ENCODE measurements at places on chromosomes 7 and 10.
A peak's percentile ranks its signal among the peaks of the same experiment; 100 is the strongest.

- no peak for DNase-seq
These were observed 15.9 kb downstream of the RP9 start for GRCh38 chr7:33093266-33093665.

GRCh38 chr7:12391922-12392615 lies 11.6 kb downstream of the VWDE start:
- DNase-seq = no peak

GRCh38 chr7:94907811-94908322 lies 473 bp downstream of the PPP1R9A start:
- DNase-seq = no peak

DNA sequence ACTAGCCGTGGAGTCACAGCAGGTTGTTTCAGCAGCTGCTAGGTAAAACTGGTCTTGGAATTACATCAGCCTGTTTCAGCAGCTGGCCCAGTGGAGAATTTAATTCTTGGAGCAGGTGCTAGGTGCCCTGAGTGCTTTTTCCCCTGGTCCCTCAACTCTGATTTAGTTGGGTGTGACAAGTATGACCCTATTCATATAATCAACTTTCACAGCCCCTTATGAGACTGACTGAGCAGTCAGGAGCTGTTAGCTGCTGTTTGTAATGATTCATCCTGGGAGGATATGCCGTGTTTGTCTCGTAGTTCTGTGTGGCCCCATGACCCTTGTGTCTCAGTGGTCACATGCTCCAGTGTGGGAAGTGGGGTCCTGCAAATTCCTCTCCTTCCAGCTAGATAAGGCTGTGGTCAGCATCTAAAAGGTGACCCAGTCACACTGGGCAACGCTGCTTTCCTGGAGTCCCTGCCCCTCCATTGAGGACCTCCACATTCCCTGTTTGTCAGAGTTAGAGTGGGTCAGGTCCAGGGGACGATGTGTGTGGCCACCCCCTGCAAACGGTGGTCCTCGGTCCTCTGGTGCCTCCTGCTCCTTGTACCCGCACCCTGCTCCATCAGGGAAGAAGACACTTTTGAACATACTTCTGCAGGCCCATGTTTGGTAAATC lies 28.3 kb downstream of the TBATA start:
- DNase-seq = no peak

GRCh38 chr7:87058744-87059524 lies 520 bp downstream of the ELAPOR2 start:
- no peak for DNase-seq

DNA sequence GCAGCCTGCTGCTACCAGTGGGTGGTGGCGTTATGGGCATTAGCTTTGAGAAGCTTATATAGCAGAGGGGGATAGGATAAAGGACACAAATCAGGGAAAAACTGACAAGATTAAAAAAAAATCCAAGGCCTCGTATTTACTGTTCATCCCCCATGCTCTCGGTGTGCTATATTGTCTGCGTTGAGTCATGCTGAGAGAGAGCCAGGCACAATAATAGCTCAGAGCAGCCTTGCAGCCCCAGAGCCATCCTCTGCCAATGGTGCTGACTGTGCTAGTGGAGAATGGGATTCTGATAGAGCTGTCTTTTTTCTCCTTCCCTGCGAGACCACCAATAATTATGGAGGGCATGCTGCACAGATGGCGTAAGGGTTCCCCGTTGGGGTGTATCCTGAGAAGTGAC lies 51.7 kb upstream of the FZD1 start:
- no peak for DNase-seq

- DNase-seq = no peak
These were observed 128.0 kb downstream of the NXPH1 start for GRCh38 chr7:8561449-8561848.

GRCh38 chr10:132482090-132482800 lies 55.3 kb upstream of the INPP5A start:
- DNase-seq = no peak

DNA sequence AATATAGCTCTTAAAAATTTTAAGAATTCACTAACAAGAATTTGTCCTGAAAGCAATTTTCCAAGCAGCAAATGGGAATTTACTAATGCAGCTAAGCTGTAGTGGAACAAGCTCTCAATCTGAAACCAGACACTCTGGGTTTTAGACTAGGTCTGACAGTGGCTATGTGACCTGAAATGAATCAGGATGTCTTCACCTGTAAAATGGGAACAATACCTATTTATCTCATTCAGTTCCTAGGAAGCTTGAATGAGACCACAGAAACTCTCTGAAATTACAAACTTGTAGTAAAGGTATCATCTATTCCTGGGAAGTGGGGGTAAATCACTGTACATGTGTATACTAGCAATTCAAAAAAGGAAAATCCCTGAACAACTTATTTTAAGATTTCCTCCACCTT lies 1.2 kb downstream of the DNAJC2 start:
- no peak for DNase-seq

DNA sequence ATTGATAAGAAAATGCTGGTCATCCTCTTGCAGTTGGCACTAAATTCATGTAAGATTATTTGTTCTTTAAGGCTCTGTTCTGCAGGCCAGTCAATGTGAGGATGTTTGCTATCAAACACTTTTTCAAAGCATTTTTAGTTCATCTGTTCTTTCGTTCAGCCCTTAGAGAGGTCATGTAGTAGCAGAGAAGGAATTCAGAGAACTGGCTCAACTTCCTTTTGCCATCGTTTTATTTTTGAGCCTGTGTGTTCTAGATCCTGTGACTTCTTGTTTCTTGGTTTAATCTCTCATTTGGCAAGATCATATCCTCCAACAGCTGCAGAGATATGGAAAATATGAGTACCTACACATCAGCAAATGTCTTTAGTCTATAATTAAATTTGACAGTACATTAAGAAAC lies 184.3 kb downstream of the NRP1 start:
- no peak for DNase-seq

GRCh38 chr10:20746856-20747255 lies 150.3 kb downstream of the NEBL start:
- DNase-seq = no peak

DNA sequence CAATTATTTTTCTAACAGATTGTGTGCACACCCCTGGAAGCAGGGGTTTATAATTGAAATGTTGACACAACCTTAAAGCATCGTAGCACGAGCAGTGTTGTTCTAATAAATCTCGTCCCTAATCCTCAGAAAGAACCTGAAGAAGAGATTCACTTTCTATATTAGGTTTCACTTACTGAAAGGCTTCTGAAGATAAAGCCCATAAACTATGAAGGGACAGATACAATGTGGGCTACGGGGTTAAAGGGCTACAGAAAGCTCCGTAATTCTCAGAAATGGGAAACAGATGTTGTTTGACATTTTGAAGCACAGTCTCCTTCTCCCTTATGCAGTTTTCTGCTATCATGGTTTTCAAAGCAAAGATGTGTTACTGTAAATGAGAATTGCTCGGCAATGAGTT lies 479.6 kb downstream of the GATA3 start:
- DNase-seq = no peak

GRCh38 chr7:43220250-43220649 lies 107.8 kb downstream of the HECW1 start:
- DNase-seq = no peak

DNA sequence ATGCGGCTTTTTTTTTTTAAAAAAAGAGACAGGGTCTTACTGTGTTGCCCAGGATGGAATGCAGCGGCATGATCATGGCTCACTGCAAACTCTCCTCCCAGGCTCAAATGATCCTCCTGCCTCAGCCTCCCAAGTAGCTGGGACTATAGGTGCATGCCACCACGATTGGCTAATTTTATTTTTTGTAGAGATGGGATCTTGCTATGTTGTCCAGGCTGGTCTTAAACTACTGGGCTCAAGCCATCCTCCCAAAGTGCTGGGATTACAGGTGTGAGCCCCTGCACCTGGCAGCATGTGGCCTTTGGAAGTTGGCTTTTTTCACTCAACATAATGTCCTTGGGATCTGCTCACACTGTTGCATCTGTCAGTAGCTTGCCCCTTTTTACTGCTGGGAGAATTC lies 65.1 kb downstream of the AMZ1 start:
- DNase-seq = no peak

DNA sequence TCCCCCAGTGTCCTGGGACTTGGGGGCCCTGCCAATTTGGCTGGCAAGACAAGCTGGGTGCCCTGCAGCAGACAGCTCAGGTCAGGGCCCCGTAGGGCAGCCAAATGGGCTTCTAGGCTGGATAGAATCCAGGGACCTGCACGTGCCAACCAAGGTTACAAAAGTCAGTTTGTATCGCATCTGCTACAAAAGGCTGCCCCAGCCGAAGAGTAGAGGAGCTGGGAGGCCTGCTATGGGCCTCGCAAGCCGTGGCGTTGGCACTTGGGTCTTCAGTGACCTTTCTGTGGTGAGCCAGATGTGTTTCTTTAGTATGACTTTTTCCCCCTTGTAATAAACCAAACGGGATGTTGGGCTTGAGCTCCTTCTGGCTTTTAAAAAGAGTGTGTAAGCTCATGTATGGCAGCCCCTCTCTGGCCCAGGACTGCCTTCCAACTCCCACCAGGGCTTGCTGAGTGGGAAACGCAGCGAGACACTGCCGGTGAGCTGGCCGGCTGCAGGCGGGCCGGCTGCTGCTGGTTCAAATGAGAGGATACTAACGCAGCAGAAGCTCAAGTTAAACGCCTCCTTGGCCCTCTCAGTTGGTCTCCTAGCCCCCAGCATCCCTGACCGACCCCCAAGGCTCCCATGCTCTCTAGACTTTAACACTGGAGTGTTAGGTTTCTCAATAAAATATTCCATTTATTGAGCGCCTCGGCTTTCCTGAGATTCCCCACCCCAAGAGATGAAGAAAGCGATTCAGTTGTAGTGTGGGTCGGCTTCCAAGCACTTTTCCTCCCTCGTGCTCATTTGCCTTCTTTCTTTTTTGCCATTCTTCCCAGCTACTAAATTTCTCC lies 3.1 kb upstream of the HOXA10 start:
- DNase-seq = no peak

DNA sequence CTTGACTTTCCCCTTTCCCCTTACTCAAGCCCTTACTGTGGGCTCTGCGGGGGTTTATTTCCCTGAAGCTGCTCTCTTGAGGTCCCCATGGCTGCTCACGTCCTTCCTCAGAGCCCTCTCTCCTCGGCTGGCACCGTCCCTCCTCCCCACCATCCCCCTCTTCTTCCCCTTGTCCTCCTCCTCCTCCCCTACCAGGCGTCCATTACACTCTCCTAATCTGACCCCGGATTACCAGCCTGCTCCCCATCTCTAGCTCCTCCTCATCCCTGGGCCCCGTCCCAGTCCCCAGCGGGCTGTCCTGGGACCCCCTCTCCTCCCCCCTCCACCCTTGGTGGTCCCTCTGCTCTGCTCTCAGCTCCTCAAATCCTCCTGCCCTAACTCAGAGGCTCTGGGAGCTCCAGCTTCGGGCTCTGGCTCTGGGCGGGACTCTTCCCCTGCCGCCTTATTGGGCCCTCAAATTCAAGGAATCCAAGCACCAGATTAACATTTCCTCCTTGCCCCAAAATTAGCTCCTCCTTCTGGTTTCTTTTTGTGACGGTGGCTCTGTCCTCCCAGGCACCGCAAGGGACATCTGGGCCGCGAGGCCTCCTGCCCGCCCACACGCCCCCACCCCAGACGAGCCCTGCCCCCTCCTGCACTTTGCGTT lies 48.5 kb upstream of the LEP start:
- DNase-seq = no peak

- no peak for DNase-seq
These were observed 9.0 kb upstream of the COMTD1 start for GRCh38 chr10:75244487-75245353.

DNA sequence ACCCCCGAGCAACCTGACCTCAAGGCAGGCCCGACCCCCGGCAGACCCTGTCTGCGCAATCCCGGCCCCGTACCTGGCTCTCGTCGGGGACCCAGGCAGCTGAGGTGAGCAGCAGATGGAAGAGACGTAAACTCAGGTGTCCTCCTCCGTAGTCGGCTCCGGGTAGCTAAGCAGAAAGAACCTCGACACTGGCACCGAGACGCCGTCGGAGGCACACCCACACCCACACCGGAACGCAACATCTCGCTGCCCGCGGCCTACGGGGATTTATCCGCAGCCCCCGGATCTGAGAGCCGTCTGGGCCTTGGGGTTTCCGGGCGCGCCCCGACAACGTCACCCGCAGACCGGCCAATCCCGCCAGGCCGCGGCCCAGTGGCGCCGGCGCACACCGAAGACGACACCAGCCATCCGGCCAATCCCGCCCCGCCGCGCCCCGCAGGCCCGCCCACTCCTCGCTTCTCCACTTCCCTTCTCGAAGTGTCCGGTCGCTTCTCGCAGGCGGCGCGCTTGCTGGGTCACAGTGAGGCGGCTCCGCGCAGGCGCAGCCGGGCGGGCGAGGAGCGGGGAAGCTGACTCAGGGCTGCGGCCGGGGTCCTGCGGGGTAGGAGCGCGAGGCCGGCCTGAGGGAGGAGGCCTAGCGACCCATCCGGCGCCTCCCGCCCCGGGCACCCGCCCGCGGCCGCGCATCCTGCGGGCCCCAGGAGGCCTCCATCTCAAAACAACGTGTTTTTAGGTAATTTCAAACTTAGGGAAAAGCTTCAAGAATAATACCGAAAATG lies at the start of gene ZFAND2A:
Gene ZFAND2A, minus strand, starts transcription at position 306 of the 779 bp plus-strand sequence. CDS start 1,984 bp downstream, outside the sequence.
- DNase-seq = peak; percentile 97

- DNase-seq = peak; percentile 40
These were observed 214.4 kb downstream of the CREB5 start for GRCh38 chr7:28626624-28627262.

- DNase-seq = no peak
These were observed 1.7 kb downstream of the CCSER2 start for GRCh38 chr10:84329986-84330651.

GRCh38 chr10:89355394-89355931 lies 22.4 kb upstream of the IFIT1B start:
- no peak for DNase-seq

- DNase-seq = no peak
These were observed 51.0 kb downstream of the ASB4 start for GRCh38 chr7:95536656-95537311.

GRCh38 chr10:95560278-95561176 lies 644 bp downstream of the SORBS1 start:
- DNase-seq = peak; percentile 53

GRCh38 chr10:106836933-106837663 lies 327.4 kb downstream of the SORCS1 start:
- DNase-seq = no peak

DNA sequence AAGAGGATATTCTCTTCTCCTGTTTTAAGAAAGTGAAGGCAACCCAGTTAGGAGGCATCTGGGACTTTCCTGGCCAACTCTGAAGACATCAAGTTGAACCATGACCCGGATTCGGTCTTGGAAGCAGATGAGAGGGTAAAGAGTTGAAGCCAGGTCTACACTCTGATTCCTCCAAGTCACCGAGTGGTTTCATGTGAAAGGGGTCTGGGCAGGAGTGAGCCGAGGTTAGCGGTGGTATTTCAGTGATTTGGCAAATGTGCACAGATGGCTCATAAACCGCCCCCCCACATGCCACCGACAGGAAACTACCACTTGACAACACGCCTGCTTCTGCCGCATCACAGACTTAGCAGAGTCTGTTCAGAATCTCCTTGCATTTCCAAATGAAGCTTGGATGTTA lies 11.4 kb upstream of the REPIN1 start:
- no peak for DNase-seq

Data from A549 (cell line).